Smooth muscle cell of trachea (primary cell): ENCODE measurements at places on chromosomes 12 and 14. TPM values are rescaled to one million over a fixed set of nuclear protein-coding genes. Genes with fewer than 3 reads are reported as not detected.

Gene RTN1
- total RNA-seq: 0.17 TPM in 1 of 2 replicates, not detected in the other

Gene CARMIL3
- total RNA-seq: 0.15 and 0.33 TPM in 2 replicates

Gene TPH2
- total RNA-seq: not detected in 2 replicates

Gene CLMN
- total RNA-seq: 0.44 and 1.5 TPM in 2 replicates

Gene PRR4
- total RNA-seq: 0.73 and 3.0 TPM in 2 replicates

Gene VWF
- total RNA-seq: 0.99 and 2.9 TPM in 2 replicates

Gene ZNF740
- total RNA-seq: 11.6 and 17.2 TPM in 2 replicates

Gene WSCD2
- not detected in 2 replicates for total RNA-seq
